ENCODE measurements at places on chromosomes 5 and 9.

DNA sequence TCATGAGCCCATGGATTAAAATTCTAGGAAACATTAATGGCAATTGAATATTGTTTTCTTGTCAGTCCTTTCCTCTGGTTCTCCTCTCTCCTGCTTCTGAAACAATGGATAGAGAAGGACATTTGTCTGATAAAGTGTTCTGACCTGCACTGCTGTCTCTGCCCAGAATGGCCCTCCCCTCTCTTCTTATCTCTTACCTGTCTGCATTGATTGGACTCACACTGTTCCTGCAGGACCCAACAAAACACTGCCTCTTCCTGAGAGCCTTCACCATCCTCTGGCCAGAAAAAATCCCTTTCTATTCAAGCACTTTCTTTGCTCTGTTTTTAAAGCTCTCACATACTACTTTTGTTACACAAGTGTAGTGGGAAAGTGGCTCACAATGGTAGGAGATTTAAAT, 143.8 kb upstream of the DHFR start:
- DNase-seq, result no peak

DNA sequence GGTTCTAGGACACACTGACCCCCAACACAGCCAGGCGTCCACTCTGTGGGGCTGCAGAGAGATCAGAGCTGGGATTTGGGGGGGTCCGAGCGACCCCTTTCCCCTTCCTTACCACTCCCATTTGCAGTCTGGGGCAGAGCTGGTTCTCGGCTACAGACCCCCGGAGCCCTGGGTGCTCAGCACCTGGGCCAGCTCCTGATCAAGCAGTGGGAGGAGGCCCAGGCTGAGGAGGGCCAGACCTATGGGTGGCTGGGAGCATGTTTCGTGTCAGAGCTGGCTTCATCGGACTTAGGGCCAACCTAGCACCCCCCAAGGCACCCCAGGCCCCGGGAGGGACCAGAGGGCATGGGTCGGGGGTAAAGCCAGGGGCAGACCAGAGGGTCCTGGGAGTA, 7.6 kb downstream of the GRIN1 start:
- DNase-seq, result no peak

DNA sequence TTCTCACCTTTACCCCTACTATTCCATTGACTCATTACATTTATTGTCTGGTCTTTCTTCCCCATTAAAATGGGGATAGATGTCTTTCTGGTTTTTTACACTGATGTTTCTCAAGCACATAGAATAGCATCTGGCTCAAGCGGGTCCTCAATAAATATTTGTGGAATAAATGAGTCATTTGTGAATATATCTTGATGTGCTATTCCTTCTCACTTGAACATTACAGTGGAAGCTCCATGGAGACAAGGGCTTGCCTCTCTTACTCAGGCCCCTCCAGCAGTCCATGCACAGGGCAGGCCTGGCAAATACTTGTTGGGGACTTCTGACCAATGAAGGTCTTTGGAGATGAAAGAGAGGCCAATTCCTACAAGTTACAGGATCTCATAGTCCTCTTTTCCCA, 151.7 kb upstream of the TAS2R1 start:
- DNase-seq, result no peak

- no peak for DNase-seq
Measured at GRCh38 chr5:178207183-178207916, 3.0 kb downstream of the HNRNPAB start.

DNA sequence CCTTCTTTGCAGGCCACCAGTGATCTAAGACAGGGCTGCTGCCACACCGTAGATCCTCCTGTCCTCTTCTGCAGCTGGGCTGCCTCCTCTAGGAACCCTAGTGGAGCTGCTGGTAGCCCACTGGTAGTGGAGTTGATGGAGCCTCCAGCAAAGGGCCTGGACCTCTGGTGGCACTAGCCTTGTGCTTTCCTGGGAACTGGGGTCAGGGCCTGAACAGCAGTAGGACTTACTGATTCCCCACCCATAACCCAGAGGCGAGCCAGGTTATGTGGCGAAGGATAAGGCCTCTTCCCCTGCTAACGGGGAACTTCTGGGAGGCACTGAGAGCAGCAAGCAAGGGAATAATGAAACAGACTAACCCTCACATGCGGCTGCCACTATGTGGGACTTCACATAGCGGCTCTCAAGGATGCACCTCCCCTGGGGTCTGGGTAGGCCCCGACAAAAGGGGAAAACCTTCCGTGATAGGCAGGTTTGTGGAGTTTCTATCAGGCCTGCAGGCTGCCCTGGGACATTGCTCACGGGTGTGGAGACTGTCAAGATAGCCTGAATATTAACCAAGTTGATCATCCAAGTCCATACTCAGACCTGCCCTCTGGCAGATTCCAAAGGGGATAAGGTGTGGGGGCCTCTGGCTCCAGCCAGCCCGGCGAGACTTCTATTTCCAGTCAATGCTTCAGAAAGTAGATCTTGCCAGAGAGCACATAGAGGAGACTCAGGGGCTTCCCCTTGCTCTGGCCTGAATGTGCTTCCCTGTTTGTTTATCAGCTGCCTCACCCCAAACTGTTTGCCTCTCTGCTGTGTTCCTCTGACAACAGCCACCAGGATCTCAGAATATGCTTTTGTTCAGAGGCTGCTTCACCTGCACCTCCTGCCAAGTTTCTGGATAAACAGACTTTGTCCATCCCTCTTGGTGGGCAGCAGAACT, 7.4 kb downstream of the SLC22A4 start:
- no peak for DNase-seq
